ENCODE measurements at places on chromosomes 1 and 21.
A peak's percentile ranks its signal among the peaks of the same experiment; 100 is the strongest.

DNA sequence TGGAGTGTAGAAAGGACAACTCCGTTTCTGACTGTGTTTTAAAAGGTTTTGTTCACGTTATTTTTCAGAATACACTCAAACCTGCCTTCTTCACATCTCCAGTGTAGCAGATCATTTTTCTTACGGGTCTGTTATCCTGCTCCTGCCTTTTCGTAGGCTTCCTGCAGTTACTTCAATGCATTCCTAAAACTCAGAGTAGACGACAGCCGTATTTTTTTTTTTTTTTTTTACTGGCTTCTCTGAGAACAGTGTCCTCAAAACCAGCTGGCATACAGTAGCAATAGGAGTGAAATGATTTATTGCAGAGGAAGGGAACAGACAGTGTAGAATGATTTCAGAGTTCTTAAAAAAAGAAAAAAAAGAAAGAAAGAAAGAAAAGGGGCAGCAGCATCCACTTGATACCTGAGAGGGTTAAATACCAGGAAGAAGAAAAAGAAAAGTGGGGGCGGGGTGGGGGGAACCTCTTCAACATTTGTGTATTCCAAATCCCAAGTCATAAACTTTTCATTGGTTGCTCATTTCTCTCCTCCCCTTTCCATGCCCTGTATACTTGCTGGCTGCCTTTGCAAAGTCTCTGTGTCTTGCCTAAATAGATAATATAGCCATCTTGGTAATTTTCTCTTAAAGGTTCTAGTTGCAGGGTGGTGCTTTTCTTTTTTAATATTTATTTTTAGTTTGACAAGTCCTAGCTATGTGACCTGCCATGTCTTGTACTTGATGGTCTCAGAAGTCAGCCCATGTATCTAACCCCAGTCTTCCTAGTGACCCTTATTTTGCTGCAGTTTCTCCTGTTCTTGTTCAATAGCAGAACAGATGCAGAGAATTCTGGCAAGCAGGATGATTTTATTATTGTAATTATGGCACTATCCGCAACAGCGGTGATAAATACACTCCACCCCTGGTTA is 2.8 kb downstream of the TGFB2 start:
- no peak for DNase-seq

DNA sequence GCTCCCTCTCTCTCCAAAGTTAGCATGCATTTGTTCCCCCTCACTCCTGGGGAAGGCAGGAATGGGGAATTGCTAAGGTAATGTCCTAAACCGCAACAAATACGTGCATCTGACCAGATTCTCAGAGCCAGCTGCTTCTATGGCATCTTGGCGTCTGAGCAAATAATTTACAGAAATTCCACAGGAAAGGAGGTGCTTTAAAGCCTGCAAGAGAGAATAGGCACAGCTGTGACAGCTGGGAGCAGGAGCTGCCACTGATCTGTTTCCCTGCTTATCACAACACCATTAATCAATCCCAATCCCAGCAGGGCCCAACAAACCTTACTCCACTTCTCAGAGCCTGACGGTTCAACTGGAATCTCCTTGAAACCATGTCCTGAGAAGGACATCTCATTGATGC is 83.5 kb upstream of the ZNF281 start:
- no peak for DNase-seq

DNA sequence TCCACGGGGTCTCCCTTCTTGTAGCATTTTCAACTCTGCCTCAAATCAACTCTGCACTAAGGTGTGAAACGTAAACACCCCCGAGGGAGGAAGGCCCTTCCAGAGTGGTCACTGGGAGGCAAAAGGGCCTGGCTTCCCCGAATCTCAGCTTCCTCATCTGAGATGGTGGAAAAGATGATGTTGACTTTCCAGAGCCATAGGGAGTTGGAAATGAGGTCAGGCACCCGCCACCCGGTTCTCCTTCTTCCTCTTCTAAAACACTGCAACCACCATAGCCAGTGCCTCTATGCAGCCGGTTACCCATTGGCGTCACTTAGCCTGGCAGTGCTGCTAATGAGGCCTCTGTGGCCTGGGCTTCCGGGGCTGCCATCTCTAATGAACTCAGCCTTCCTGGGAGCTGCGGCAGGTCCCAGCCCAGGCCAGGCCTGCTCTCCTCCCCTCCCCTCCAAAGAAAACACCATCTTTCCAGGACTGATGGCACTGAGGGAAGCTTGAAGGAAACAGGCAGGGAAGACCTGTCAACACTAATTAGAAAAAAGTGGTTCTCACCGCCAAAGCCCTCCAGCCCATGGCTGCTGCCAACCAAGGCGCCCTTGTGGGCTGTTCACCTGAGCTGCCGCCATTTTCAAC is 175.0 kb downstream of the KAZN start:
- no peak for DNase-seq

DNA sequence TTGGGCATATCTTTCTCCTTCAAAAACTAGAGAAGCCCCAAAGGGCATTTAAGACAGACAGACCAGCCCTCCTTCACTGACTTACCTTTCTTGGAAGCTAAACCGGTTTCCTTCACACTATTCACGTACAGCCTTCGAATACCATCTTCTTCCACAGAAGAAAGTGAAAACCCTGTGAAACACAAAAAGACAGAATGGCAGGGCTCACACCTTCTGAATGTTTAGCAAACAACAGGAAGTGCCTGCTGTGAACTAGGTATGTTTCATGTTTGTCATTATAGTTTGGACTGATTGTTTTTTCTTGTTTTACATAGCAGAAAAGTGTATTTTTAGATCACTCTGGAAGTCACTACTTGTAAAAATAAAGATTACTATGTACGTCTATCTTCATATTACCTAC is 148.6 kb upstream of the KRTAP19-8 start:
- no peak for DNase-seq

- DNase-seq = peak; percentile 85
Measured at GRCh38 chr1:246724016-246724730, at the start of gene SCCPDH. Gene SCCPDH (plus strand): TSS chr1:246724409. CDS start chr1:246724423, 14 bp downstream.

GRCh38 chr1:206782448-206782847 is 10.2 kb upstream of the IL10 start:
- DNase-seq = no peak

- no peak for DNase-seq
Measured at GRCh38 chr1:10751561-10752085, 44.8 kb downstream of the CASZ1 start.

DNA sequence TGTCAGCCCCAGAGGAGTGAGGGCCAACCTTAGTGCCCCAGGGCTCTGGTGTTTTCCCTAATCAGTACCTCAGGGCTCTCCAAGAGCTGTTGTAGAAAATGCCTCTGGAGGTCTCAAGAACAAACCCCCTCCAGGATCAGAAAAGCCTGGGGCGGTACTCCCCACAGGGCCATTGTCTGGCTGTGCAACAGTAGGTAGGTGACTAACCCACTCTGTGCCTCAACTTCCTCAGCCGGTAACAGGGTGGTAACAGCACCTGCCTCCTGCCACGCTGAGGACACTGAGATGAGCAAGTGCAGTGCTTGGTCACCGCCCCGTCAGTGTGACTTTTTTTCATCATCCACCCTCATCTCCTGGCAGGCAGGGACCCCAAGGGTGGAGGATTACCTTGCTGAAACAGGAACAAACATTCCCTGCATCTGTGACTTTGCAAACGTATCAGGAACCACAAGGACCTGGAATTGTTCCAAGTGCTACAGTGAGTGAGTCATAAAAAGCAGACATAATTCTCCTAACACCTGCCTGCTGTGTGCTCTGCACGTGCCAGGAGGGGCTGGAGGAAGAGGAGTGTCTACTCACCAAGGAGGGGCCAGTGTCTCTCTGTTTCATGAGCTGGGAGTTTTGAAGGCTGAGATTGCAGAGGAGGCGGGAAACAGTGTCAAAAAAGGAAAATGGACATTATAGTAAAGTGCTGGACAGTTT is 440.8 kb downstream of the NPHP4 start:
- no peak for DNase-seq

DNA sequence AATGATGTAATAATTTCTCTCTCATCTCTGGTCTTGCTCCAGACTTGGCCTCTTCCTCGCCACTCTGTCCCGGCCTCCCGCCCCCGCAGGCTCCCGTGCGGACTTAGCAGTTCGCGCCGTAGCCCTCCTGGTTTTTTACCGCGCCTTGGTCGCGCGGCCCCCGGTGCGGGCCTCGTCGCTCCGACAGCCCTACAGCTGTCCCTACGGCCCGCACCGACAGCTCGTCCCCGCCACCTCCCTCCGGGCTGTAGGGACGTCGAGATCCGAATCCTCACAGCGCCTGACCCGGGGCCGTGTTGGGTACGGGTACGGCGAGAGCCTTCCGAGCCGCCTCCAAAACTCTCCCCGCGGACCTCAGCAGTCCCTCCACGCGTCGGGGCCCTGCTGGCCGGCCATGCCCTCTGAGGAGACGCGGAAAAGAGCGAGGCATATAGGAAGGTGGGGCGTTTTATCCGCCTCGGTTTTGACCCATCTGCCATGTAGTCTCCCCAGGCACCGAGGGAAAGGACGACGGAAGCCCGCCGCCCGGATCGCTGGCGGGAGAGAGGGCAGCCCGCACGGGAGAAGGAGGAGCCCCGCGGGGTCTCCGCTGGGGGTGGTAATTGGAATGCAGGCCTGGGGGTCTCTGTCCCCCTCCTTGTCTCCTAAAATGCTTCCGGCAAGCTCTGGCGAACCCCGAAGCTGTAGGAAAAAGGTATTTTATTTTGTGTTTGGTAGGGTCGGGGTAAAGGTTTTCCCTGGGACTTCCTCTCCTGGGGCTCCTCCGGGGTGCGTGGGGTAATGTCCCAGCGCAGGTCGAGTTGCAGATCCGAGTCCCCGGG is 3.3 kb downstream of the LHX4 start:
- no peak for DNase-seq

GRCh38 chr1:43376723-43377235 is 9.0 kb upstream of the ELOVL1 start:
- no peak for DNase-seq

- no peak for DNase-seq
Measured at GRCh38 chr21:31675318-31675717, 15.8 kb downstream of the SOD1 start.

- no peak for DNase-seq
Measured at GRCh38 chr1:188642704-188643103, 1814.0 kb downstream of the PLA2G4A start.

- DNase-seq = no peak
Measured at GRCh38 chr1:169495046-169495775, 9.5 kb upstream of the SLC19A2 start.

DNA sequence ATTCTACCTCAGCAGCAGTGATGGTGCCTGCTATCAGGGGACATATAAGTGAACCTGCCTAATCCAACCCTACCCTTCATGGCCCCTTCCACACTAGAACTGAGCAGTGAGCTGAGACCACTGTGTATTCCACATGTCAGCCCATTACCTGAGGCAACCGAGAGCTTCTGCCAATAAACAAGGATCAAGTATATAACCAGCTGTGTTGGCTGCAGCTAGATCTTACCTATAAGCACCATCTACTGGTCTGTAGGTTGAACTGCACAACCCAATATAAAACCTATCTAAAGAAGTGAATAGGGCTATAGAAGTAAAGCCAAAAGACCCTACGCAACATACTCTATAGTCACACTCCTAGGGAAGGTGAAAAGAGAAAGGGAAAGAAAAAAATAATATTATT is 376.9 kb downstream of the HHIPL2 start:
- DNase-seq = no peak

DNA sequence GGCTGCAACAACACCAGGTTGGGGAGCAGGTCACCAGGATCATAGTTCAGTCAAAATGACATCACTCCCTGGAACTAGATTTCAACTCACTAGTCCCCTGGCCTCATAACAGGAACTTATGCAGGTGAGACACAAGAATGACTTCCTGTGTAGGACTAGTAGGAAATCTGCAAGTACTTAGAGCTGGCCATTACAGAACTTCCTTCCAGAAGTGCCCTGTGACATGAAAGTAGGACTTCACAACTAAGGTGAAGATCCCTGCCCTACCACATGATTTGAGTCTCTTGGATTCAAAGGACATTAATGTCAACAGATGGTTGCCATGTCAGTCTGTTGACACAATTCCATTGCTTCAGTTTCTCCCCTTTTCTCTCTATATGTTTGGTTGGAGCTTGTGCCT is 223.1 kb downstream of the RPS6KC1 start:
- no peak for DNase-seq

GRCh38 chr1:8184301-8184700 is 133.6 kb upstream of the SLC45A1 start:
- no peak for DNase-seq

DNA sequence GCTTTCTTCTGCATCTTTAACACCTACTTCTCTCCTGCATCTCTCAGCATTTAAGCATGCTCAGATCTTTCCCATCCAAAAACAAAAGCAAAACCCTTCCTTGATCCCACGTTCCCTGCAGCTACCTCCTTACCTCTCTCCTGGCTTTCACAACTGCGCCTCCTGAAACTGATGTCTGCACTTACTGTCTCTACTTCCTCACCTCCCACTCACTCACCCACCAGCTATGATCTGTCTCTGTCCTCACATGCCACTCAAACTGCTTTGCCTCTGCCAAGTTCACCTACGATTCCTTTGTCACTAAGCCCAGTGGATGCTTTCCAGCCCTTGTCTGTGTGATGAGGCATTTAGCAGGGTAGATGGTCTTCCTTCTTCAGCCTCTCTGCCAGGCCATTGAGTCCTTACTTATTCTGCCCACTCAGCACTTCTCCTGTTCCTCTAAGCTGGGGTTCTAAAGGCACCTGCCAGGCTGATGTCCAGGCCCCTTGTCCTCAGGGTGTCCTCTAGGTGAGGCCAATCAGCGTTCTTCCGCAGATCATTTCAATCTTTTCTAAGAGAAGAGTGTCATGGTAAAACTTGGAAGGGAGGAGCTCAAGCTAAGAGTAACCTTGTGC is 10.0 kb upstream of the GJB3 start:
- no peak for DNase-seq

DNA sequence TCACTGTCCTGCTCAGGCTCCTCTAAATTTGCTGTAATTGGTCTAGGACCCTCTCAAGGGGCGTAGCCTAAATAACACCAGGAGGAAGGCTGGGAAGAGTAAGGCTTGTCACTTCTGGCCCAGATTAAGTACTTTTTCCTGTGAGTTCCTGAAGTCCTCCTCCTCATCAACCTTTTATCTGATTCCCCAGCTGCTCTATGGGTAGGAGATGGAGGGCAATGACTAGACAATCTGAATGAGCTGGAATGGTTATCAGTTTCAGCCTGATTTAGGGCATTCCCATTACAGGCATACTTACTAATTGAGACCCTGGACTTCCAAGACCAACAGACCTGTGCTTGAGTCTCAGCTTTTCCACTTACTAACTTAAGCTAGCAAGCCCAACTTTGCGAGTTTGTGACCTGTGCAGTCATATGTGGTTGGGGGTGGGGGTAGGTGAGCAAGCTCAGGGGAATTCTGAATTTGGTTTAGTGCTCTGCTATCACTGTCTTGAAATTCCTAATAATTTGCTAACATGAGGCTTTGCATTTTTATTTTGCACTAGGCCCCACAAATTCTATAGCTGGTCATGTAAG is 18.0 kb upstream of the FGGY start:
- DNase-seq = no peak

GRCh38 chr1:201514466-201514865 is 7.5 kb upstream of the CSRP1 start:
- no peak for DNase-seq

- no peak for DNase-seq
Measured at GRCh38 chr1:33903210-33903589, 39.3 kb downstream of the HMGB4 start.

DNA sequence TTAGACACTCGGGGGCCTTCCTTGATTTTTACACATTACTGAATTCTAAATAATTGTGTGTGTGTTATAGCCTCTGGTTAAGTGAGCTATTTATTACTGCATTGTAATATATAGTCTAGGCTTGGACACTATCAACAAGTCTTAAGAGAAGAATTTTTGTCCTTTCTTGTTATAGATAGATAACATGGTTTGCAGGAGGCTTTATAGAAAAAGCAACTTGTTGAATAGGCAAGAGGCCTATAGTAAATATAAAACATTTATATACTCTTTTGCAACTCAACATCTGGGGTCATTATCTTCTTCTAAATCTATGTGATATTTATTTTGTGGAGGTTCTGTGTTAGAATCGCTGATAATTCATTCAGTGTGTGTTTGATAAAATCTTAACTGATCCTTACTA is 293.8 kb downstream of the NFIA start:
- DNase-seq = no peak

All from GOT3 (cell line).